PC-9 (cell line): ENCODE measurements at places on chromosomes 2 and 18. TPM values are rescaled to one million over a fixed set of nuclear protein-coding genes. Genes with fewer than 3 reads are reported as not detected.

Gene KIF3C
- 41.2 and 50.5 TPM in 2 replicates for total RNA-seq

Gene CD207
- total RNA-seq, result not detected in 2 replicates

- no peak for DNase-seq
- no peaks in the 10 kb centered on the region for H3K27me3 ChIP-seq
- no peak overlapping the region for H3K27ac ChIP-seq
- no peak overlapping the region for H3K4me3 ChIP-seq
- no peaks in the 10 kb centered on the region for H3K36me3 ChIP-seq
- no peaks in the 10 kb centered on the region for H3K4me1 ChIP-seq
Measured at GRCh38 chr2:212665948-212666347, 127.3 kb upstream of the ERBB4 start.

DNA sequence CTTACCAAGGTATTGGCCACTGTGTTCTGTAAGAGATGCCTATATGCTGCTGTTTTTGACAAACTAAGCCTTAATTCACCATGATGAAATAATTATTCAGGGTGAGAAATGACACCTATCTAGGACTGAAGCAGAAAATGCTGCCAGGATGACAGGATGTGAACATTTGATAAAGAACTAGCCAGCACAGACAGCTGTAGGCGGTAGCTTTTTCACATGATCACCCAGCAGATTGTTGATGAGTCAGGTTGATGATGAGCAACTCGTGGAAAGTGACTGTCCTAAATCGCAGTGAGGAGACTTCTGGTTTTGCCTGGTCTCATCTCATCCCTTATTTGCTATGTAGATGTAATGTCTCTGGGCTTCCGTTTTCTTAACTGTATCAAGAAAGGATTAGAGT is 144.1 kb downstream of the PRPF40A start:
- DNase-seq, result no peak
- no peak overlapping the region for H3K27ac ChIP-seq

- no peak for DNase-seq
- H3K36me3 ChIP-seq, result no peaks in the 10 kb centered on the region
- H3K4me3 ChIP-seq, result no peak overlapping the region
- no peaks in the 10 kb centered on the region for H3K4me1 ChIP-seq
- no peak overlapping the region for H3K27ac ChIP-seq
Measured at GRCh38 chr2:3745920-3746319, 42.5 kb downstream of the DCDC2C start.

Gene MAPRE3
- 17.1 and 25.2 TPM in 2 replicates for total RNA-seq

DNA sequence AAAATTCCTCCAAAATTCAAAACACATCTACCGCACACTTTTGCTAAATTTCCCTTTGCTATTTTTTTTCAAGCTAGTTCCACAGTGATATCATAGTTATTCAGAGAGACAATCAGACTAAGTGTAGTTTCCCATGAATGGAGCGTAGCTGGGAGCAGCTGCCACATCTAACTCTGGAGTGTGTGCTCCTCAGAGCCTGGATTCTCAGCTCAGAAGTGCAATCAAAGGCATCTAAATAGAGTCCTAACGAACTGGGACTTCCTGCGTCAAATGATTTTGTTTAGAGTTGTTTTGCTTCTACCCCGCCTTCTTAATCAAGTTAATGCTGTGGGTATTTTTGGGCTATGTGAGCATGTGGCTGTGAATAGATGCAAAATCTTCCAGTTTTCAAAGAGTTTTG is 160.3 kb downstream of the TMEM18 start:
- H3K36me3 ChIP-seq, result no peaks in the 10 kb centered on the region
- H3K27ac ChIP-seq, result no peak overlapping the region
- peaks cover 20% of the 10 kb centered on the region for H3K27me3 ChIP-seq
- no peak overlapping the region for H3K4me3 ChIP-seq

DNA sequence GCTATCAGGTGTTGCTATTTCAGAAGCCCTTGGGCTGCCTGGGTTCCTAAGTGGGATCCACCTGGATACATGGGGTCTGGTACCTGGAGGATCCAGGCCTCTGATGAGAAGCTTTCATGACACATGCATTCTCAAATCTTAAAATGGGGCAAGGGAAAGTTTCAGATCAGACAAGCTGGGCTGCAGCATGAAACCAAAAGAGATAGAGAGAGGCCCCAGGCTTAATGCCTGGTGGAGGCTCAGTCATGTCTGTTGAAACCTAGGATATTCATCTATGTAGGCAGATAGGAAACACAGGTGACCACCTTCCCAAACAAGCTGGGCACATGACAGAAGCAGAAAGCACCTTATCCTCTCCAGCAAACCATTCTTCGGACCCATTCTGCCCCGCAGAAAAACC is 18.8 kb upstream of the PLB1 start:
- no peaks in the 10 kb centered on the region for H3K36me3 ChIP-seq
- no peak overlapping the region for H3K27ac ChIP-seq
- H3K4me3 ChIP-seq, result no peak overlapping the region
- DNase-seq, result no peak
- no peaks in the 10 kb centered on the region for H3K4me1 ChIP-seq
- no peaks in the 10 kb centered on the region for H3K27me3 ChIP-seq

Gene SKOR2
- total RNA-seq, result not detected in 2 replicates
